Fibroblast of skin of right biceps (primary cell): ENCODE measurements at places on chromosomes 2 and 18.
A peak's percentile ranks its signal among the peaks of the same experiment; 100 is the strongest.

DNA sequence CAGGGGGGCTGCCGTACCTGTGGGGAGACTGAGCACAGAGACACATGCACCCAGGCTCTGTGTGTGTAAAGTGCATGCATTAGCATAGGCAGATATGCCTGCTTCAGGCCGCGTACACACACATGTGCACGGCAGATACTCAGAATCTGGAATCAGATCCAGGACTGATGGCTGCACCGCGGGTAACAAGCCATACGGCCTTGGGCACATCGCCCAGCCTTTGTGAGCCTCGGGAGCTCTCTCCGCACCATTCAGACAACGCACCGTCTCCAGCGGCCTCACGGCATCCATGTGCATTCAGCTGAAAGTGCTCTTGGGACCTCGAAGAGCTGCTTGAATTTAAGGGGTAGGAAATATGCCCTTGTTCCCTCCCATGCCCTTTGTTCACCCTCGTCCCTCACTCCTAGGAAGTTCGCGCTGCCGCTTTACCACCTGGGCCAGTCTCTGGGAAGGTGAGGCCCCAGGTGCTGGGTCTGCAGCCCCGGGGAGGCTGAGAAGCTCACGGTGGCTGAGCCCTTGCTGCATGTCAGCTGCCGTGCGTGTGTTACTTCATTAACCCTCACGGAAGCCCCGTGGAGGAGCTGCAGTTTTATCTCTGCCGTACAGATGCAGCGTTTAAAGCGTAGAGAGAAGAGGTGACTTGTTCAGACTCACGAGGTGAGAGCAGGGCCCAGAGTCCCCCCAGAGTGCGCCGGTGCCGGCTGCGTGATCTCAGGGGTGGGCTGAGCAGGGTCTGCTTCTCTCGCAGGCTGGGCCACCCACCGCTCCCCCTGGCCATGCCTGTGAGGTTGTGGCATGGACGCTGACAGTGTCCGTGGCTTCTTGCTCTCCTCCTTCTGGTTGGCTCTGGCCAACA is 377.7 kb upstream of the MYT1L start:
- DNase-seq, result no peak

- DNase-seq, result peak; percentile 6
Observed at GRCh38 chr2:19525313-19525712, 166.9 kb upstream of the OSR1 start.

DNA sequence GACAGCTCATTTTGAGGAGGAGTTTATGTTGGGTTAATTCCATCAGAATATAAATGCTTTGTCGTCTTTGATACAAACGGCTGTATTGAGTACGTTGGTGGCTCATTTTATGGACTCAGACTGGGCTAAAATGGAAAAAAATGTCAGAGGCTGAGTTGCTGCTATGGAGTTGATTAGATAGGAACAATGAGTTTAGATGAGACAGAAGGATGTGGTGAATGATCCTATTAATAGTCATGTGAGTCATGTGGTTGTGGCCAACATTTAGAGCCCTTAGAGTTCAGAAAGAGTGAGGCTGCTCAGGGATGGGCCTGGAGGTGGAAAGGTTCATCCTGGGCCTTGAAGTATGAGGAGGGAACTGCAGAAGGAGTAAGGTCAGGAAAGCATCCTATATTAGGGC is 434.2 kb downstream of the MEIS1 start:
- DNase-seq, result peak; percentile 78

DNA sequence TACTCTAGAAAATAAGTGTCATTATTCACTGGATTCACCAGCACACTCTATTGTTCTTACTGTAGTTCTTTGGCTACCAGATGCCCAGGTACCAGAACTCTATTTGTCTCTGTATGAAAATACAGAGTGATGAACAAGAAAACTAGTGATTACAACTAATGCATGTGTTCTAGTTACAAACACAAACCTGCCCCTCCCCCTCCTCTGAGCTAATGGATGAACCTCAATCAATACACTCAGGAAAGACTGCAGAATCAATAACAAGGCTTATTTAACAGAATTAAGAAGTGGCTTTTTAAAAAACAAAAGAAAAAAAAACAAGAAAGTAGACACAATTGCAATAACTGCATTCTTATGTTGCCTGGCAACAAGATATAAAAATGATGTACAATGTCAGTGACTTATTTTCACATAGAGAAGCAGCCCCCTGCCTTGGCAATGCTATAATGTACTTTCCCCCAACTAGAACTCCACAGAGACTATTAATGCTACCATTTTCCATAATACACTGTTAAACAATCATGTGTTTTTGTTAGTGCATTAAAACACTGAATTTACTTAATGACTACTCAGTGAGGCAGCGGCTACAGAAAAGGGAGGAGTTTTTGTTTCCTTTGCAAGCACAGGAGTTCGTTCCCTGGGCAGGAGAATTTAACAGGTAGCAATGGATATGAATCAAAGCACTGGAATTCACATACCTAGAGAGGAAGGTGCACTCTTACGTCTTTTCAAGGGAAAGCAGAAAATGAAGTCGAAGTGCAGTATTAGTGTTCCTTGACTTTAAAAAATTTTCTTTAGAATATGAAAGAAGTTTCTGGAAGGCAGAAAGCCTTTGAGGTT is 318.8 kb upstream of the REV1 start:
- DNase-seq, result no peak

DNA sequence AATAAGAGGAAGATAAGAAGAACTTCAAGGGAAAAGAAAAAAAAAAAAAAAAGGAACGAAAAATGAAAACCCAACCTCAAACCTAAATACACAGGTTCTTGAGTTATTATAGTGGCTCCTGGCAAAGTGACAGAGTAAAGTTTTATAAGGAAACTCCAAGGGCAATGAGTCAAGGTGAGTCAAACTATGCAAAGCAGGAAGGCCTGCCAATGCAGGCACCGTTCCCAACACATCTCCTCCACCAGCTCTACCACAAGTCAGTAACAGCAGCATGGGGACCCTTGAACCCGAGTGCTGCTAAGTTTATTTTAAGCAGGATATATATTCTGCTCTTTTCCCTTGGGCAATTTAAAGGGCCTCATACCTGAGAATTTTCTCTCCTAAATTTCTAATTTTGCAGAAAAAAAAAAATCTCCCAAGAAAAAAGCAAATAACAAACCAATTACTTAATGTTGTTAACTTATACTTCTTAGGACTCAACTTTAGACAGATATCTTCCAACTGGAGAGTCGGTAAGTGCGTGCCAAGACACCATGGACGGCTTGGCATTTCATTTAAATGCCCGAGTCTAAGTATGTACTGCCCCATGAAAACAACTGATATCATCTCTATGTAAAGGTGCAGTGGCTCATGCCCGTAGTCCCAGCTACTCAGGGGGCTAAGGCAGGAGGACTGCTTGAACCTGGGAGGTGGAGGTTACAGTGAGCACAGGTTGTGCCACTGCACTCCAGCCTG is 75.7 kb upstream of the TFCP2L1 start:
- peak; percentile 84 for DNase-seq

GRCh38 chr2:168246072-168246482 is 1.3 kb downstream of the STK39 start:
- DNase-seq, result no peak

GRCh38 chr2:168798888-168799410 is 3.5 kb upstream of the NOSTRIN start:
- DNase-seq, result no peak

GRCh38 chr2:63301481-63301880 is 250.9 kb downstream of the OTX1 start:
- DNase-seq, result peak; percentile 1

GRCh38 chr18:23113576-23113975 is 21.7 kb upstream of the CABLES1 start:
- no peak for DNase-seq

DNA sequence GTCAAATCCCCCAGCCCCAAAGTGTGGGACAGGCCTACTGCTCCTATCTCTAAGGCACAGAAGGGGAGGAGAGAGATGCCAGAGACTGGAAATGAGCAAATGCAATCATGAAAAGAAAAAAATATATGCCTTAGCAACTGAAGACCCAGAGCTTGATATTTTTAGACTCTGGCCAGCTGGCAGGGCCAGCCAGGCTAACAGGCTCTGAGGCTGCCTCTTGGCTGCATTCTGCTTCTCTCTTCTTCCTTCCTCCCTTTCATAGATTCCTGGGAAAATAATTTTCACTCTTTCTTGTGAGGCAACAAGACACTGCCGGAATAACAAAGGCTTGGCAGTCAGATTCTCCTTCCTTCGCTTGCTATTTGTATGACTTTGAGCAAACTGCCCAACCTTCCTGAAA is 209.1 kb downstream of the RAD51AP2 start:
- DNase-seq, result no peak

DNA sequence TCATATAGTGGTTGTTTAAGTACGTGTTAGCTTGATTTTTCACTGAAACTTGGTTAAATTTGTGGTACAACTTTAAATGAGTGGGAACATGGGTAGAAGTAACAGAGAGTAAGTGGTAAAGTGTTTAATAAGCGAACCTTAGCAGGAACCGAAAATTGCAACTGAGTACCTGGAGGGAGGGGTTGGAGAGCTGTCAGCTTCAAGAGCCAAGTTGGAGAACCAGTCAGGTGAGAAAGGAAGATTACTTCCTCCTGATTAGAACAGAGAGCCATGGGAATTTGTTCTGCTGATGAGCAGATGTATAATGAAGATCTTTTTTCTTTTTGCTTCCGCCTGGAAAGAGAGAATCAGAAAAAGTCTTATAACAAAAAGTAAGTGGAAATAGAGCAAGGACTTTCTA is 158.4 kb upstream of the CDH7 start:
- no peak for DNase-seq

- DNase-seq, result no peak
Observed at GRCh38 chr2:172433144-172433543, 5.8 kb downstream of the ITGA6 start.

- no peak for DNase-seq
Observed at GRCh38 chr2:109070290-109070689, 58.7 kb upstream of the SH3RF3 start.

GRCh38 chr2:157627594-157628476 is 829 bp downstream of the ACVR1C start:
- peak; percentile 49 for DNase-seq

DNA sequence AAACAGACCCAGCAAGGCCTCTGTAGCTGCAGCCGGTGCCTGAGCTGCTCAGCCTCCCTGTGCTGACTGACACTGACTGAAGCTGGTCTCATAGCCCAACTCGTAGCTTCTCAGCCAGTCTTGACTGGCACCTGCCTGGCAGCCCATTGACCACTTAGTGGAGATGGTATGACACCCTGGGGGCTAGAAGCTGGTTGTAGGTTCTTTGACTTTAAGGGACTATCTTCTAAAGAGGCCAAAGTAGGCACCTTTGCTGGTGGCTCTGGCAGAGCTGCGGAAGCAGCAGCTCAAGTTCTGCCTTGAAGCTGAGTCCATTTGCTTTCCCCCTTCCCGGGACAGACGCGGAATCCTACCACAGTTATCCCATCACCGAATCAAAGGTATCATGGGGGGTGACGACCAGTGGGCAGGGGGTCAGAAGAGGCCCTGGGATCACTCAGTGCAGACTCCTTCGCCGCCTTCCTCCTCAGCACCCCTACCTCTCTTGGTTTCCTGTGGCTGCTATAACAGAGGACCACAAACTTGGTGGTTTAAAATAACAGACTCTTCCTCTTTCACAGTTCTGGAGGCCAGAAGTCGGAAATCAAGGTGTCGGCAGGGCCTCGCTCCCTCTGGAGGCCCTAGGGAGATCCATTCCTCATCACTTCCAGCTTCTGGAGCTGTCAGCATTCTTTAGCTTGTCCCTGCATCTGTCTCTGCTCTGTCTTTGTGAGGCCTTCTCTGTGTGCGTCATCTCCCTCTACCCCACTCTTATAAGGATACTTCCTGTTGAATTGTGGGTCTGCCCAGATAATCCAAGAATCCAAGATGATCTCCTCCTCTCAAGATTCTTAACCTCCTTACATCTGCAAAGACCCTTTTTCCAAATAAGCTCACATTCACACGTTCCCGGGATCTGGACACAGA is 13.7 kb upstream of the FOSL2 start:
- peak; percentile 52 for DNase-seq

DNA sequence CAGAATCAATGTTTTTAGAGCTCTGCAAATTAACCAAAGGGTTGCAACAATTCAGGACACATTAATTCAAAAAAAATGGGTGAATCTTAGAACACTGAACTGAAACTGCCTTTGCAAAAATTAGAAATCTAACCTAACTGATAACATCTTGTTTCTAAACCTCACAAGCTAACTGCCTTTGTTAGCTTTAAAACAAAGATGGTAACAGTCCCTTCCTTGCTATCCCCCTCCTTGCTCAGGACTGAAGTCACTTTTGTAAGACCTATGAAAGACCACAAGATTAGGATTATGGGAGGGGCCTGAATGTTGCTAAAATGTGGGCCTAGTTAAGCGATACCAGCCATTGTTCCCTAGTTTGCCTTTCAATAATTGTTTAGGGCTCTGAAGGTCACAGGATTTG is 44.9 kb upstream of the LONRF2 start:
- no peak for DNase-seq

DNA sequence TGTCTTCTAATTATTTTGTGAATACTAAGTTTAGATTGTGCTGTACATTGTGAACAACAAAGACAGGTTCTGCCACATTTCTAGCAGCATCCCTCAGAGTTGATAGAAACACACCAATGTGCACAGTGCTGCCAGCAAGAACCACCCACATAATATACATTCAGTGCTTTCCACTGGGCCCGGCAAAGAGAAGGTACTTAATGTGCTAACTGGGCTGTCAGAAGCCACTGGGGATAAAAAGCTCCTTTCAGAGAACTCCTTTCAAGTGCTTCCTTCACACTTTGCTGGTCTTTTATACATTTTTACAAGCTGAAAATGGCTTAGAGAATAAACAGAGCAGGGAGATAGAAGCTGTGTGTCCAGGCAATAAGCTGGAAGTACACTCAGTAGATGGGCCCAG is 58.0 kb upstream of the CAPN13 start:
- DNase-seq, result no peak
